Activated CD4-positive, alpha-beta T cell treated with anti-CD3 and anti-CD28 coated beads, Interleukin-2, amount 50 U/mL, for 24 hours (primary cell): ENCODE measurements at places on chromosomes 6 and 20.

- DNase-seq = no peak
These were observed 162.5 kb downstream of the WDR27 start for GRCh38 chr6:169539176-169539897.

- DNase-seq = no peak
These were observed 23.1 kb downstream of the SPAG4 start for GRCh38 chr20:35638751-35639150.

DNA sequence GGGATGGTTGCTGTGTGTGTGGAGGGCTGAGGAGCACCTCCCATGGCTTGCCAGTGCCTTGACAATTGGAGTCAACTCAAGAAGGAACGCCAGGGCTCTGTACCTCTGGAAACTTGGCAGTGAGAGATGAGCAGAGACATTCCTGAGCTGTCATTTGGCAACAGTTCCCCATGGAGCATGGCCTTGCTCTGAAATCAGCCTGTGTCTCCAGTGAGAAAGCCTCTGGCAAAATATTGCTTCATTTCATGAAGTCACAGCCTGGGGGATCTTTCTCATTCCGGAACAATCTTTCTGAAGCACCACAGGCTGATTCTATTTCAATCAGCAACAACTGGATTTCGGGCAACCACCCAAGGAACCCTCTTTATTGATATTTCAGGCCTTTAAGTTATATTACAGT, 52.2 kb upstream of the FNDC1 start:
- DNase-seq = no peak

GRCh38 chr20:60754856-60755255, 497.2 kb upstream of the CDH4 start:
- no peak for DNase-seq

DNA sequence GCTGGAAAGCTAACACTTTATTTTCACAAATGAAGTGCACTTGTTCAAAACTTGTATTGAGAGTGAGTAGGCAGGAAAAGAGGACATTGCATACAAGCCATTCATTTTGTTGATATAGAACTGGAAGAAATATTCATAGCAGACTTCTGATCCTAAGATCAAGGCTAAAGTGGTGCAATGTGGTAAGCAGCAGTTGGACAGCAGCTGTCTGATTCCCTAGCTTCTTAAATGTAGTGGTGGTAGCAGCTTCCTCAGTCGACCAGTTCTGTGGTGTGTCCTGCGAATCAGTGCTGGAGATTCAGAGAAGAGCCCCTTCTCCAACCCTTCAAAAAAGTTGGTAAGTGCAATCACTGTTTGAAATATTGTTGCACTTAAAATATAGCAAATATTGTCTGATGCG, 281.7 kb upstream of the GJE1 start:
- DNase-seq = no peak

- DNase-seq = no peak
These were observed 130.8 kb downstream of the SOBP start for GRCh38 chr6:107620732-107621131.

DNA sequence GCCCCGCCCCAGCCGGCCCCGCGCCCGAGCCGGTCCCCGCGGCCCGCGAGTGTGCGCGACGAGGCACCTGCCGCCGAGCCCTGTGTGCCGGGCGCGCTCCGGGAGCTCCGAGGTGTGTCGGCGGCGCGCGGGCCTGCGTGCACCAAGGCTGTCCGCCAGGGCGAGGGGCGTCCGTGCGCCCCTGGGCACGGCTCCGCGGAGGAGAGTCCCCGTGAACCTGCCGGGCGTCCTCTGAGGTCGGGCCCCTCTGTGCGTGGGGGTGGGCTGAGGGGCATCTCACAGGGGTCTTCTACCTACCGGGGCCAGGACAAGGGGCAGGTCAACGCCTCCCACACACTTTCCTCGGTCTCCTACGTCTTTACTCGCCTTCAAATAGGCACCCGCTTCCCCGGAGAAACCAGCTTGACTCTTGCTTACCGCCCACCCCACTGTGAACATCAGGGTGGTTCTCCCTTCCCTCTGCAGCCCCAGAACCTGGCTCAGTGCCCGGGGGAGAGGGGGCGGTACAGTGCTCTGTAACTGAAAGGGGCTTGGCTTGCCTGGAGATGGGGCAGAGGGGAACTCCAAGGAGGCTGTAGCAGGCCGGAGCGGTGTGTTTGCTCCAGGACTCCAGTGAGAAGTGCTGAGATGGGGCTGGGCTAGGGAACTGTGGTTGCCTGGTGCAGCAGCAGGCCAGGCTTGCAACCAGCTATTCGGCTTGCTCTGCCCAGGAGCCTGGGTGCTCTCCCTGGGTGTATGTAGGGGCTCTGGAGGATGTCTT, at the start of gene SAMD10:
SAMD10 (minus strand) TSS at position 86 of the 760 bp plus-strand sequence. CDS start 175 bp downstream, outside the sequence.
- peak; percentile 73 for DNase-seq

DNA sequence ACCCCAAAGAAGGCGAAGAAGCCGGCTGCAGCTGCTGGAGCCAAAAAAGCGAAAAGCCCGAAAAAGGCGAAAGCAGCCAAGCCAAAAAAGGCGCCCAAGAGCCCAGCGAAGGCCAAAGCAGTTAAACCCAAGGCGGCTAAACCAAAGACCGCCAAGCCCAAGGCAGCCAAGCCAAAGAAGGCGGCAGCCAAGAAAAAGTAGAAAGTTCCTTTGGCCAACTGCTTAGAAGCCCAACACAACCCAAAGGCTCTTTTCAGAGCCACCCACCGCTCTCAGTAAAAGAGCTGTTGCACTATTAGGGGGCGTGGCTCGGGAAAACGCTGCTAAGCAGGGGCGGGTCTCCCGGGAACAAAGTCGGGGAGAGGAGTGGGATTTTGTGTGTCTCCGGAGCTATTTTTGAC, 69.6 kb downstream of the HFE start:
- peak; percentile 62 for DNase-seq

DNA sequence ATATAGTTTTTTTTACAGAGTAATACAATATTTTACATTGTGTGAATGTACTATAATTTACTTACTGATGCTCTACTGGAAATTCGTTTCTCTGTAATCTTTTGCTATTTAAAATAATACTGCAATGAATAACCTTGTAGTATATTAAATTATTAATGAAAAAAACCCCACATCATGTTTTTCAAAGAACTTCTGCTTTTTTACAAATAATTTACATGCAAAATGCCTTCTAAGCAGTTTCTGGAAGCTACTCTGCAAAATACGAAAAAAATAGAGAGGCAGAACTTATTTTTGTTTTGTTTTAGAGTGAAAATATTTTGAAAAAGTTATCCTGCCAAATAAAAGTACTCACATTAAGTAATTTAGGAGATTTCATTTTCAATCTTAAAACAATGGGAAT, 165.8 kb upstream of the SIM1 start:
- no peak for DNase-seq

GRCh38 chr6:54515013-54515412, 206.8 kb downstream of the TINAG start:
- no peak for DNase-seq

DNA sequence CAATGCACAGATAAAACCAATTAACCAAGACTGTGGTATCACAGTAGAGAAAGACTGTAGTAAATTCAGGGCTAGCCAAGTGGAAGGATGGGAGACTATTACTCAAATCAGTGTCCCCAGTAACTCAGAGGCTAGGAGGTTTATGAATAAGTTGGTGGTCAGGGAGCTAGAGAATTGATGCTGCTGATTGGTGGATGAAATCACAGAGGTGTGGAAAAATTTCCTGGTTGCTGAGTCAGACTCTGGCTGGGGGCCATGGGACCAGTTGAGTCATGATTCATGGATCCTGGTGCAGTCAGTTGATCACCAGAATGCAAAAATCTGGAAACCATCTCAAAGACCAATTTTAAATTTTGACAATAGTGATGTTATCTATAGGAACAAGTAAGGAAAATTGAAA, 555.9 kb downstream of the C6orf118 start:
- DNase-seq = no peak

- no peak for DNase-seq
These were observed 21.1 kb downstream of the SPTLC3 start for GRCh38 chr20:13029687-13030375.

GRCh38 chr20:64250027-64250426, 5.5 kb upstream of the PCMTD2 start:
- no peak for DNase-seq

- DNase-seq = no peak
These were observed 16.9 kb upstream of the PPP1R3G start for GRCh38 chr6:5068153-5068751.

DNA sequence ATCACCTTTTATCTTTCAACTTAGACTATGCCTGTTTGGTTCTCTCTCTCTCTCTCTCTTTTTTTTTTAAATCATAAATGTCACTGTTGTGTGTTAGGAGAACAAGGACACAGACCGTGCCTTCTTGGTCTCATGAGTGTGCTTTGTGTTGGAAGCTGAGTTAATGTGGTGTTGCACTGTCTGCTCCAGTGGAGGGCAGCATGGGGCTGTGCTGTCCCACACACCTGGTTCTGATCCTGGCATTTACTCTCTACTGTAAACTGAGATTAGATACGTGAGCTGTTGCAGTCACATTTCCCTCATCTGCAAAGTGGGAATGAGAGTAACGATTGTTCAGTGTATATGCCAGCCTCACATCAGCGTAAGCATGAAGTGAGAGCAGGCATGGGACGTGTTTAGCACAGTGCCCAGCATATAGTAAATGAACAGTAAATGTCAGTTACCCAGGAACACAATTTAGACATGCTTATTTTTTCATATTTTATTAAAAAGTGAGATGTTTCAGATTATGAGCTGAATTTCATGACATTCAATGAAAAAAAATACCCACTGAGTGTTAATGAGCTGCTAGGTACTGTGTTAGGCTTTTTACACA, 161.1 kb downstream of the FARS2 start:
- DNase-seq = no peak

GRCh38 chr6:118959903-118960302, 24.9 kb upstream of the MCM9 start:
- DNase-seq = no peak

DNA sequence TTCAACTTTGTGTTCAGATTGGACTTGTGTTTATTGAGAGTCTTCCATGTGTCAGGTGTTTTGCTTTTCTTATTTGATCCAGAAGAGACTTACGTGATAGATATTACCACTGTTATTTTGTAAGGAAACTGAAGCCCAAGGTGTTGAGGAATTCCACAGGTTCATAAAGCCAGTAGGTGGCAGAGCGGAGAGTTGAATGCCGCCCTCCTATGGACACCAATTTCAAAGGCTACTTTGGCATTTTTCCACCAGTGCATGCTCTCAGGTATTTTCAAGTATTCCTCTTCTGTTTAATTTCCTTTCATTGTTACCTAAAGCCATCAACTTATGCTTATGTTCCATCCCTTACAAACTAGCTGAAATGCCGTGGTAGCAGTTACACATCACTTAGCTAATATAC, 14.0 kb upstream of the COL10A1 start:
- DNase-seq = no peak

DNA sequence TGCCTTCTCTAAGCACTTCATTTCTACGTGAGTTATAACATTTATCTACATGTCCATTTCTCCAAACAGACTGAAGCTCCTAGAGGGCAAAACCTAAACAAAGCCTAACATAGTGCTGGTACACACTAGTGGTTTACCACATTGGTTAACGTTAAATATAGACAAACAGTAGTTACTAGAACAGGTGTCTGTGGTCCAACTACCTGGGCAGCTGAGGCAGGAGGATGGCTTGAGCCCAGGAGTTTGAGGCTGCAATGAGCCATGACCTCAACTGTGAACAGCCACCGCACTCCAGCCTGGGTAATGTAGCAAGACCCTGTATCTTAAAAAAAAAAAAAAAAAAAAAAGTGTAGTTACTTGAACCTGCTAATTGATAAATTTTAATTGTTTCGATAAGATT, 26.5 kb downstream of the PTPRK start:
- DNase-seq = no peak

- DNase-seq = no peak
These were observed 2.9 kb upstream of the HIVEP2 start for GRCh38 chr6:142947714-142948480.

DNA sequence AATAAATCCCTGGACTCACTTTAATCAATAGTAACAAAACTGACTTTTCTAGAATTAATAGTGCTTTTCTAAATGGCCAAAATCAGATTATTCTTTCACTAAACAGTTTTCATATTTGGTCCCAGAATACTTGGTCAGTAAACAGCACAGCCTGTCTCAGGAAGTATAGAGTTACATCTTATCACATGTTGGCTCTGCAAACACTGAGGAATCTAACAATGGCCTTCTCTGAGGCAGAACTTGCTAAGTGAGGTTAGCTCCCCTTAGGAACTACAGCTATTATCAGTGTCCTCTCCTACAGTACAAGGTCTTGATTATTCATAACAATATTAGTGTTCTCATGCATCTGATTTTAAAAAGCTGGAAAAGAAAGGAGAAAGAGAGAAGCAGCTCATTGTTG, 1622.8 kb downstream of the HACE1 start:
- DNase-seq = no peak

DNA sequence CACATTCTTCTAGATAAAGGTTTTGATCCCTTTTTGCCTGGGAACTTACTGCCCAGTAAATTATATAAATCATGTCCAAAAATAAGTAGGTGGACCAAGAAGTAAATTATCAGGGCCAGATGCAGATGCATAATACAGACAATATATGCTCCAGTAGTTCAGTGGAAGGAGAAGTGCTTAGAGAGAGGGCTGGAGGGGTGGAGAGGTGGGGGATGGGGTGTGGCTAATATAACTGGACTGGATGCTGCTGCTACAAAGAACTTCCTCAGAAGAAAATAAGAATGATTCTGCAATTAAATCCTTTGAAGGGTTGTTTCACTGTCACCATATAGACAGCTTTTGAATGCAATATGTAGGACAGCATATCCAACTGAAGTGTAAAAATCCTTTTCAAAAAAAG, 14.8 kb upstream of the TFAP2D start:
- no peak for DNase-seq

- DNase-seq = peak; percentile 9
These were observed 16.1 kb upstream of the SLC17A3 start for GRCh38 chr6:25889877-25890853.

DNA sequence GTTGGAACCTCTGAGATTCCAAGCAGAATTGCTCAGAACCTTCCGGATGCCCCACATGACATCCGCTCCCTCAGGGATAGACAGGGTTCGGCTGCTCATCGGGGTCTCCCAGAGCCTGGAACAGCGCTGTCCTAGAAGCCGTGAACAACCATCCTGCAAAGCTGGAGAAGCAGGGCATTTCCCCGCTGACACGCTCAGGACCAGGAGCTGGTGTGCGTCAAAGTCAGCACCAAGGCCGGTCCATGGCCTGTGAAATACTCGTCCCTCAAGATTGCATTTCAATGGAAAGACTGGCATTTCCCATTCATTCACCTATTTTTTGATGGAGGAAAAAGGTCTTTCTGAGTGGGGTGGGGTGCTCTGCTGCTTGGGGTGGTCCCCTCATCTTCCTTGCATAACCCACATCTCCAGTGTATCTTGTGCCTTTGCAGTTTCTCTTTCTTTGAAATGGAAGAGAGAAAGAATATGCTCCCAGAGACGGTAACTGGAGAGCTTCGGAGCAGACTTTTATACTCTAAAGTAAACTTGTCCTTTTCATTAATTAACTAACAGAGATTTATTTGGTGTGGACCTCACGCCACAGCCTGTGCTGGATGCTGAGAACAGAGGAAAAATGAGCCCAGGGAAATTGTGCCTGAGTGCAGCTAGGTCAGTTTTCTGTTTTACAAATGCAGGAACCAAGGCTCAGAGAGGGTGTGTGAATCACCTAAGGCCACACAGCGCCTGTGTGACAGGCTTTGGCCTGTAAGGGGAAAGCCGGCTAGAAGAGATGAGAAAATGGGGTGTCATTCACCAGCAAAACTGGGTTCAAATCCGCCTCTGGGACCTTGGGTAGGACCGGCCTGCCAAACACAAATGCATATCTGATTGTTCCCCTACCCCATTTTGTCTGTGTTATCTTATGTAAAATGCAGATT, 52.4 kb downstream of the RBM38 start:
- no peak for DNase-seq
